ENCODE measurements at places on chromosomes 11 and 22.

DNA sequence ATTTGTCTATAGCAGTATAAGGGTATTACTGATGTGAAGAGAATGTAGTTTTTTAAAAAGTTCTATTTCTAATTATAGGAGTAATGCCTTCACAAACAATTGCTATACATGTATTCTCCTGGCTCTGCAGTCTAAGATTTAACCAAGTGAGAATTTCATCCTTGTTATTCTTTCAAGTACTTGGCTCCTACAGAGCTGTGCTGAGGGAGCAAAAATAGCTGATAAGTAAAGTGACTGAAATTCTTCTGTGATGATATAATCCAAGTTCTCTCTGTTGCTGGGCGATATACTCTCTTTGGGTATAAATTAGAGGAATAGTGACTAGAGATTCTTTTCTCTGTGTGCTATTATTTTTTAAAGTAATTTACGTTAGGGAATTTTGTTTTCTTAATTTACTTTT is 68.0 kb downstream of the PGR start:
- DNase-seq, result no peak

- DNase-seq, result no peak
These were observed 1164.7 kb downstream of the LRRC4C start for GRCh38 chr11:40294741-40295140.

GRCh38 chr22:37898441-37899181 is 7.5 kb upstream of the MICALL1 start:
- no peak for DNase-seq

DNA sequence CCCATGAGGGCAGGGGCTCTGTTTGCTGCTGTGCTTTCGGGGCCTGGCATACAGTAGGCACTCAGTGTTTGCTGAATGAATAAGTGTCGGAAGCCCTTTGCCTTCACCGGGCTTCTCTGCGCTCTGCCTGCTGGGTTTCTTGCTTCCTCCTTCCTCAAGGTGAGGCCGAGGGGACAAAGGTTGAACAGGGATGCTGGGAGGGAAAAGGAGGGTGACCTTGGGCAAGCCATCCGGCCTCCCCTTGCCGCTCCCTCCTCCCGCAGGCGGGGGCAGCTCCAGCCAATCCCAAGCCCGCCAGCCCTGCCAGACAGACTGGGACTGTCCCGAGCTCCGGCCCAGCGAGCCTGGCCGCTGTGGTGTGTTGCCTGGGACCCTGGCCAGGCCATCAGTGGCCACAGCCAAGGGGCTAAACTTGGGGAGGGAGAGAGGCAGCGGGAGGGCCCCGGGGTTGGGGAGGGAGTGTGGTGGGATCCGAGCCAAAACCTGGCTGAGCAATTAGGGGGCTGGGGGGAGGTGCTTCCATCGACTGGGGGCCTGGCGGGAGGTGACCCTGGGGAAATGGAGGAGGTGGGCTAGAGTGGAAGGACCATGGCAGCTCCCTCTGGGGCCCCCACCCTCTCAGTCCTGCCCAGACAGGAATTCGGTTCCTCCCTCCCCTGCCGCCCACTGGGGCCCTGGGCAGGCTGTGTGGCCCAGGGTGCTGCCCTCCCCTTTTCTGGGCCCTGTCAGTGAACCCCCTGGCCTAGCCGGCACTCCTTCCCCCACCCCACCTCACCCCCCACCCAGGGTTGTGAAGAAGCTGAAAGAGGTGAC is 3.4 kb upstream of the RCOR2 start:
- DNase-seq, result peak; percentile 42

DNA sequence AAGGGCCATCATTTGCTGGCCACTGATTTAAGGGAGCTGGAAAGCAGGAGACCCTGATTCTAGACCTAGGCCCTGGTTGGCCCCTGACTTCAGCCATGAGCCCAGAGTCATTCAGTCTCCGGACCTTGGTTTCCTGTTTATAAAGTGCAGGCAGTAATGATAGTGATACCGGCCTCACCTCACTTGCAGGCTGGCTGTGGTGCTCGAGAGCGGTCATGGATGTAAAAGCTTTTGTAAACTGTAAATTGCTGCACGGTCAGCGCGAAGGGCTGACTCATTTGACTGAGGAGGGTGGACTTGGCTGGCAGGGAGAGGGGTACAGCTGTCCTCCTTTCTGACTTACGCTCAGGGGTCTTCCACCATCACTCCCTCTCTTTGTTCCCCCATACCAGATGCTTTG is 37.4 kb downstream of the FBLN1 start:
- no peak for DNase-seq

- peak; percentile 76 for DNase-seq
These were observed 9.0 kb upstream of the MICAL3 start for GRCh38 chr22:18033204-18033998.

DNA sequence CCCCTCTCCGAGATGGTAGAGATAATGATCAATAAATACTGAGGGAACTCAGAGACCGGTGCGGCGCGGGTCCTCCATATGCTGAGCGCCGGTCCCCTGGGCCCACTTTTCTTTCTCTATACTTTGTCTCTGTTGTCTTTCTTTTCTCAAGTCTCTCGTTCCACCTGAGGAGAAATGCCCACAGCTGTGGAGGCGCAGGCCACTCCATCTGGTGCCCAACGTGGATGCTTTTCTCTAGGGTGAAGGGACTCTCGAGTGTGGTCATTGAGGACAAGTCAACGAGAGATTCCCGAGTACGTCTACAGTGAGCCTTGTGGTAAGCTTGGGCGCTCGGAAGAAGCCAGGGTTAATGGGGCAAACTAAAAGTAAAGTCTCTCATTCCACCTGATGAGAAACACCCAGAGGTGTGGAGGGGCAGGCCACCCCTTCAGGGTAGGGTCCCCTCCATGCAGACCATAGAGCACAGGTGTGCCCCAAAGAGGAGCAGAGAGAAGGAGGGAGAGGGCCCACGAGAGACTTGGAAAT is 43.2 kb downstream of the IGLL1 start:
- DNase-seq, result no peak

GRCh38 chr11:75505916-75506692 is 19.6 kb downstream of the GDPD5 start:
- DNase-seq, result no peak

GRCh38 chr11:34354782-34355181 is 3.0 kb downstream of the ABTB2 start:
- peak; percentile 50 for DNase-seq

GRCh38 chr11:93614173-93614722 is 47.2 kb upstream of the CEP295 start:
- peak; percentile 16 for DNase-seq

GRCh38 chr22:41367680-41368542 is 13.8 kb upstream of the TEF start:
- DNase-seq, result peak; percentile 77

DNA sequence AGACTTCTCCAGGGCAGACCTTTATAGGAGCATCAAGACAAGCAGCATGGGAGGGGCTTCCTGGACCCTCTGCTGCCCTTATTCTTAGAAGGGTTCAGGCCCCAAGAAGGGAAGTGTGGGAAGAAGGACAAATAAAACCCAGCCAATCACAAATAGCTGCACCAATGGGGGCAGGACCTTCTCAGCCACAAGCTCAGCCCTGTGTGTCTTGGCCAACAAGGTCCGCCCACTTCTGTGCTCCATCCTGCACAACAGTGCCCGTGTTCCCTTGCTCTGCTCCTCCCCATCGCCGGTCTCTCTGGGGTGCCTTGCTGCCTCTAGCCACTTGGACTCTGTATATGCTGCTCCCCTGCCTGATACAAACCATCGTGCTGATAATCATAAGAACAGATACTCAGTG is 86.1 kb downstream of the NAT10 start:
- peak; percentile 49 for DNase-seq

GRCh38 chr11:57801183-57801485 is 39.5 kb downstream of the CTNND1 start:
- no peak for DNase-seq

DNA sequence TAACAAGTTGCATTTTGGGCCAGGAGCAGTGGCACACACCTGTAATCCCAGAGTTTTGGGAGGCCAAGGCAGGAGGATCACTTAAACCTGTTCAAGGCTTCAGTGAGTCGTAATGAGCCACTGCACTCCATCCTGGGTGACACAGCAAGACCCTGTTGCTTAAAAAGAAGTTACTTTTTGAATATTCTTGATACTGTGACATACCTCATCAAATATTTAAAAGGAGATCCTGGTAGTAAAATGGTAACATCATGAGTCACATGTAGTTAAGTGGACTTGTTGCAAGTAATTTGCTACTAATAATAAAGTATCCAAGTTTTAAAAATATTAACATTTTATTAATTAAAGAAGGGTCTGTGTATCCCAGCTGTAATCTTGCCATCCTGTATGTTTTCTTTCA is 18.3 kb downstream of the HMGXB4 start:
- peak; percentile 49 for DNase-seq

DNA sequence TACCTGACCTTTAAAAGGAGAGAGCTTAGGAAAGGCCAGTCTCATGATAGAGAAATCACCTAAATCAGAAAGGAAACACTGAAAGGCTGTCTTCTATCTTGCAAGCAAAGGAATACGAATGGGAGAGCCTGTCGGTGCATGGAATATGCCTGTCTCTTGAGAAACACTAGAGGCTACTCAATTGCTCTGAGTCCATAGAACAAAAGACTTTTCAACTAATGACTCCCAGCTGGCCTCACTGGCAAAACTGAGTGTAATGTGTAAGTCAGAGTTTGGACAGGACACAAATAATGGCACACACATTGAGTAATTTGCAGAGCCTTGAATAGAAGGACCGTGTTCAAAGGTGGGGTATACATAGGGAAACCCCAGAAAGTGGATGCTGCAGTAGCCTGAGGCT is 171.0 kb upstream of the ARHGAP20 start:
- DNase-seq, result peak; percentile 75

- peak; percentile 96 for DNase-seq
These were observed 133.3 kb downstream of the ATXN10 start for GRCh38 chr22:45804986-45805325.

DNA sequence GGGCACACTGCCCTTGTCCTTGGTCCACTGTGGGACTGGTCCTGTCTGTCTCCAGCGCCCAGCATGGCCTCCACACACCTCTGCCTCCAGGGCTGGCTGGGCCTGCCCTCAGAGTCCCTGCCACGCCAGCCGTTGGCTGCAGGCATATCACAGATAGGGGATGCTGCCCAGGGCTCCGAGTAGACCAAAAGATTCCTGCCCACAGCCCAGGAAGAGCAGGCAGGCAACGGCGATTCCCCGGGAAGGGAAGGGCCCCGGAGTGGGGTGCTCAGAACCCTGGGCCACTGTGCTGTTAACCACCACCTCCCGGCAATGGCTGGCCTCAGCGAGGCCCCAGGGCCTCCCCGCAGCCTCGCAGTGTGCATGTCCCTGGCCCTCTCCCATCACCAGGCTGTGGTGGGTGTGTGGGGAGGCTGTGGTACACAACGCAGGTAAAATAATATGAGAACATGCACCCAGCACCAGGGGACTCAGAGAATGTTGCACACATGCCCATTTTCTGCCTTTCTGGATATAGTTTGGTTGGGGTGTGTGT is 2.2 kb downstream of the IFITM5 start:
- DNase-seq, result no peak

GRCh38 chr22:39955675-39956074 is 4.5 kb upstream of the TMA7B start:
- DNase-seq, result no peak

GRCh38 chr11:58928107-58928499 is 11.2 kb upstream of the GLYATL1 start:
- DNase-seq, result peak; percentile 39

- no peak for DNase-seq
These were observed 9.0 kb downstream of the TNNT3 start for GRCh38 chr11:1928470-1928890.

DNA sequence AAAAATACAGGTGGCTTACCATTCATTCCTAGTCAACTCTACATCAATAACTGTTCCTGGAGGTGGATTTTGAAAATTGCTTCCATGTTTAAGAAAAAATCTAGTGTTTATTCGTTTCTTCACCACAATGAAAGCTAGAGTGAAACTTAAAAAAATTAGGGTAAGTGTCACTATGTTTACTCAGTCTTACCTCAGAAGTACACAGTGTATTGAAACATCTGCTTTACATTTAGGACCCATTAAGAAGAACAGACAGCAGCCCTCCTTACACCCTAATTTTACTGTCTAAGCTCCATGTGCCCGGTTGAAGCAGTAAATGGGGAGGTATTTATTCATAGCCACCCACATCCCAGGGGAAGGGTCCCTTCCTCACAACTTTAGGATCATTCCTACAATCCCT is 51.4 kb downstream of the PIWIL3 start:
- no peak for DNase-seq

GRCh38 chr11:10480026-10480425 is 25.0 kb downstream of the AMPD3 start:
- no peak for DNase-seq

DNA sequence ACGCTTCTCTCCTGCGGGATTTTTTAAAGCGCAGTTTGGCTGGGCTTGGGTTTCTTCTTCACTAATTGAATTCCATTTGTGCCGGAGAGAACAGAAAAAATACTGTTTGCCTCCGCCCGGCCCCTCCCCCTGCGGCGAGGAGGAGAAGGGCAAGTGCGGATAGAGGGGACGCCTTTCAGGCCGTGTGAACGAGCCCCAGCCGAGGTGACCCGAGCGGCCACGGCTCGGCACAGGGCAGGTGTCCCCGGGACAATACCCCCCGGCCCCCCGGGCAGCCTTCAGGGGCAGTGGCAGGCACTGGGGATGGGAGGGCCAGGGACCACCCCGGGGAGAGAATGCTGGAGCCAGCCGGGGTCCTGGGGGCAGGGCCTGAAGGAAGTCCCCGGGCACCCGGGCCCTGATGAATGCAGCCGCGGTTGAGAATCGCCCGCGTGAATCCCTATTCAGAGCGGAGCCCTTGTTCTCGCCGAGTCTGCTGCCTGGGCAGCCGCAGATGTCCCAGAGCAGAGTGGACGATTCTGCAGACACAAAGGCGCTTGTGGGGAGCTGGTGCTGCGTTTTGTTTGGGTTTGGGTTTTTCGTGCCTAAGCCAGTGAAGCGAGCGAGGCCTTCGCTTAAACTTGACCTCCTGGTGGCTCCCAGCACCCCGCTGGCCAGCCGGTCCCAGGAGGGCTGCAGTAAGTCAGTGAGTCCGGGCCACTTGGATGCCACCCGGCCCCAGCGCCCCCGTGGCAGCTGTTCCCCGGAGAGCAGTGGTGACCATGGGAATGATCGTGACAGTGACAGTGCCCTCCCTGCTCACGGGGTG is 96.0 kb downstream of the WNT7B start:
- DNase-seq, result peak; percentile 42

DNA sequence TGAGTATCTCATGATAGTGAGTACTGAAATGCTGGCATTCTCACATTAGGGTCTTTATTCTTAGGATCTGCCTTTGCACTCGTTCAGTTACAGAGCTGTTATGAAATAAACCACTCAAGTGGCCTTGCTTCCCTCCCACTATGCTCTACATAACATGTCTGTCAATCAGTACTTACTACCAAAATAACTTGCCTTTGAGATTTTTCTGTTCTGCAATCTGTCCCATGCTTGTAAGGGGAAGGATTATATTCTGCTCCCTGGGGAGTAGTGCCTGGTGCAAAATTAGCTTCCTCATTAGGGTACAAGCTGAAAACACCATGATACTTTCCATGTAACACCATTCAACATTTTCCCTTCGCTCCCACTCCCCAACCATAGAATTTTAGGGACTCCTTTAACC is 1.9 kb upstream of the GRAP2 start:
- no peak for DNase-seq
